ENCODE measurements at places on chromosomes 7 and 10.

DNA sequence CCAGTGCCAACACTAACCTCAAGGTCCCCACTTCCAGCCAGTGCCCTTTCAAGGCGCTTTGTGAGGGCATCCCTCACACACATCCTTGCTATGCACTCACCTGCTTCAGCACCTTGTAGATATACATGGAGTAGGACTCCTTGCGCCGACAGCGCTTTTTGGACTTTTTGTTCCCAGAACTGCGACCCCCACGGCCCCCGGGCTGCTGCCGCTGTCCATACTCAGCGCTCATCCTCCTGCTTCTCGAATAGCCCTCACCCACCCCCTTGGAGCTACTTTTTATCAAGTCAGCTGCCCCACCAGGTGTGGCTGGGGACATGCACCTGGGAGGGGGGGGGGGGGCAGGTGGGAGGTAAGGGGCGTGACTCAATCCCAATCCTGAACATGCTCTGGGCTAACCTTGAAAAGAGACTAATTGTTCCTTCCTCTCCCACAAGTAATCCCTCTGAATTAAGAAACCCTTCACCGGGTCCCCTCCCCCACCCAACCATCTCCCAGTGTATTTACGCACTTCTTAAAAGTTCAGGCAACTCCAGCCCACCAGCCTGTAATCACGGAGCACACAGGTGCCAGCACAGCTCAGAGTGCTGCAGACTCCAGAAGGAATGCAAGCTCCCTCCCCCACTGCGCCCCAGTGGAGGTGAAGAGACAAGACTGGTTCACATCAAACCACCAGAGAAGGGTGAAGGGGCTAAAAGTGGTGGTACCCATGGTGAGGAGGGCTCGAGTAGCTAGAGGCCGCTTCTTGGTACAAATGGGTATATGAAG lies at the start of gene H2BK1:
TSS of gene H2BK1 (minus strand) at position 402 of the 768 bp plus-strand sequence. CDS start at position 232, 170 bp downstream.
- DNase-seq: no peak

DNA sequence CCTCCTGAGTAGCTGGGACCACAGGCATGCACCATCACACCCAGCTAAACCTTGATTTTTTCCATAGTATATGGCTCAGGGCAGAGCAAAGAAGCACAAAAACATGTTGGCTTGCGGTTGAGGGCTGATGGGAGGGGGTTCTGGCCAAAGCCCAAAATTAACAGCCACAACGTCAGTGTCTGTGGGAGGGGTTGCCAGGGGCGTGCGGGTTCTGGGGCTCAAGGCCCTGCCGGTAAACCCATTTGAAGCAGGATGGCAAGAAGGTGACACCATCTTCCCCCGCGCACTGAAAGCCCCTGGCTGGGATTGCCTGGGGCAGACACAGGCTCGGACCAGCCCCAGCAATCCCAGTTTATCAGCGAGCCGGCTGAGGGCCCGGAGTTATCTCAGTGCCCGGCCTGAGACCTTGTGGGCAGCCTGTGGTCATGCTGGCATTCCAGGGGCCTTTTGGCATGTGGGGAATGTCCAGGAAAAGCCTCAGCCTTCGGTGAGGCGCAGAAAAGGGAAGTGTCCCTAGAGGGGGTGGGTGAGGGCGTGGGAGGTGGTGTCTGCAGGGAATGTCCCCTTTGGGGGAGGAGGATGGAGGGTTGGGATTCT lies 167.7 kb upstream of the TNRC18 start:
- no peak for DNase-seq

DNA sequence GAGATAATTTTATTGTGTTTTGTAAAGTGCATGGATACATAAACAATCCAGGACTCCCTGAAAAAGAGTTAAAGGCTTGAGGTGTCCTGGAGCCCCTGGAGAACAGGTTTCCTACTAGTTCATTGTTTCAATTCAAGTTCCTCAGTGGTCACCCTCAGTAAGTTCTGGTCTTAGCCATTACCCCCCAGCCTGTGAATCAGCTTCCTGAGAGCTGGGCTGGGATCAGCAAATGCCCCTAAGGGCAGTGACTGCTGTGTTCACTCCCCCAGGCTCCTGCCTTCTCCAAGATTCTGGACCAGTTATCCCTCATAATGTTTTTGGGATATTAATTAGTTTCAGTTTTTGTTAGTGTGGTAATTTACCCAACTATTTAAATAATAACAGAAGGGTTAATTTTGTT lies 151.6 kb upstream of the PRSS58 start:
- DNase-seq: no peak

DNA sequence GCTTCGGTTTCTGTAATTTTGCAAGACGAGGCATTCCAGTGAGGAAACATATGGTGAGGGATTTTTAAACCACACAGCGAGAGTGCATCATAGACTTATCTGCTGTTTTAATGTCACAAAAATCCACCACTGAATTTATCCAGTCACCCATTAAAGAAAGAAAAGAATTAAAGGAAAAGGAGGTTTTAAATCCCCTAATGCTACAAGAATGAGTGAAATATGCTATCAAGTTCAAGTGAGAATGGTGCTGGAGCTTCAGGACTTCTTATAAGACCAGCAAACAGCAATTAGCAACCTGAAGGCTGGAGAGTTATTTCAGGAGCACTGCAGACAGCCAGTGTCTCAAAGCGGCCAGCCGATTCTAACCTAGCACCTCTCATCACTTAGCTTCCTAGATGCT lies 439.1 kb upstream of the MGMT start:
- no peak for DNase-seq

- no peak for DNase-seq
Measured at GRCh38 chr7:28036696-28037095, 143.9 kb downstream of the JAZF1 start.

- no peak for DNase-seq
Measured at GRCh38 chr7:156780724-156781455, 112.1 kb downstream of the LMBR1 start.

DNA sequence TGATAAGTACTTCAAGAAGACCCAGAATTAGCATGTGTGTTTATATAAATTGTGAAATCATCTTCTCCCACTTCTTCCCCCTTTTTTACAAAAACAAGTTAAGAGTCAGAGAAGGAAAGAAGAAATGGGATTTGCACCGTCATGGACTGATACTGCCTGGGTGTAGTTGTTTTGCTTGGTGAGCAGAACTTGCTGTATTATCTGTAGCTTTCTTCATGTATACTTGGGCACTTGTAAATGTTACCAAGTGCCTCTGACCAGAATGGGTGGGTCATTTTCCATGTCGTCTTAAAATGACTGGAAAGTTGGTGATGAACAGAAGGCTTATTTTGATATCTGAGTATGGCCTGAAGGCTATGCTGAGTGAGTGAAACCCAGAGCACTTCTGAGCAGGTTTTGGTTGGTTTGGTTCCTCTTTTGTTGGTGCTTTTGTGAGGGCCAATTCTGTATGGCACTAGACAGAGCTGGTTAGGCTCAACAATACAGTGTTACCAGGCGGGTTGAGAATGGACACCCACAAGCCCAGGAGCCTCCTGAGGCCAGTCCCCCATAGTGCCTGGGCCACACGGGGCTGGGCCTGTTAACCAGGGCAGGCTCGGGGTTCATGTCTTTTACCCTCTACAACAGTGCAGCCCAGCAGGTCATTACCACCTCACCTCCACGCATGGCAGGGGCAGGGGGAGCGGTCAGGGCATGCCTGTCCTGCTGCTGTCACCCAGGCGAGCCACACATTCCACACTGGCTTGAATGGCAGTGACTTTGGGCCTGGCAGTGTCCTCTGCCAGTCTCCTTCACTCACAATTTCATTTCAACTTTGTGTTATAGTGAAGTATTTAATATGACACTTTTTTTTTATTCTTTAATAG lies 115.1 kb downstream of the CCNY start:
- DNase-seq: no peak

DNA sequence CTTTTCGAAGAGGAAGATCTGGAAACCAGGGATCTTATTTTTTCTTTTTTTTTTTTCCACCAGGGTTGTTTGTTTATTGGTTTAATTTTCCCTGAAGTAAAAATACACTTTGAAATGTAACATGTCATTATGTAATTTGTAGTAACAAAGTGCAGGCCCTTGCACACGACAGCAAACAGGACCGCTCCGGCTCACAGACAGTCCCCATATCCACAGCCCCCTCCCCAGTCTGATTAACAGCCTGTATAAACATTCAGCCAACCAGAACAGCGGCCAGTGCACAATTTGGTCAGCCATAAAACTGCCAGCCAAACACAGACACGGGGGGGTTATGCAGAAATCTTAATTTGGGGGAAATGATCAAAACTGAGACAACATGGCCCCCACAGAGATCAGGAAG lies 431.6 kb upstream of the NPVF start:
- DNase-seq: no peak

DNA sequence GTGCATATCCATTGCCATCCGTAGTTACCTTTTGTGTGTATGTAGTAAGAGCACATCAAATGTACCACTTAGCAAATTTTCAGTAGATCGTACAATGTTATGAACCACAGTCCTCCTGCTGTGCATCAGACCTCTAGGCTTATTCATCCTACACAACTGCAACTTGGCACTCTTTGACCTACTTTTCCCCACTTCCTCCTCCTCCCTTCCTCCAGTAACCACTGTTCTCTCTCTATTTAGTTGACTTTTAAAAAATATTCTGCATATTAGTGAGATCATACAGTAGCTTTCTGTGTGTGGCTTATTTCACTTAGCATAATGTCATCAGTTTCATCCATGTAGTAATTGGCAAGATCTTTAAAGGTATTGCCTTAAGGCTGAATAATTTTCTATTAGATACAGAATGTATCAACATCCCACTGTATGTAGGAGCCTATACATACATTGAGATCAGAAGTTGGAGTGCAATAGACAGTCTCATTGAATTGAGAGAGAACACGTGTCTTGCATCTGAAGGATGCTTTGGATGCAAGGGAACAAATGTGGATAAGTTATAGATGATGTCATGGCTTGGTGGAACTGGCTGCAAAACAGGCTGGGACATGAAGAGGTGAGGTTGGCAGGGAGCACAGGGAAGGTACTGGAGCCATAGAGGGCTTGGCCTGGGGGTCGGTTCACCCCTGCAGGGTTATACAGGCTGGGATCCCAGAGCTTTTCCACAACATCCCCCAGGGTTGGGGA lies 83.0 kb upstream of the FAM180A start:
- DNase-seq: no peak

DNA sequence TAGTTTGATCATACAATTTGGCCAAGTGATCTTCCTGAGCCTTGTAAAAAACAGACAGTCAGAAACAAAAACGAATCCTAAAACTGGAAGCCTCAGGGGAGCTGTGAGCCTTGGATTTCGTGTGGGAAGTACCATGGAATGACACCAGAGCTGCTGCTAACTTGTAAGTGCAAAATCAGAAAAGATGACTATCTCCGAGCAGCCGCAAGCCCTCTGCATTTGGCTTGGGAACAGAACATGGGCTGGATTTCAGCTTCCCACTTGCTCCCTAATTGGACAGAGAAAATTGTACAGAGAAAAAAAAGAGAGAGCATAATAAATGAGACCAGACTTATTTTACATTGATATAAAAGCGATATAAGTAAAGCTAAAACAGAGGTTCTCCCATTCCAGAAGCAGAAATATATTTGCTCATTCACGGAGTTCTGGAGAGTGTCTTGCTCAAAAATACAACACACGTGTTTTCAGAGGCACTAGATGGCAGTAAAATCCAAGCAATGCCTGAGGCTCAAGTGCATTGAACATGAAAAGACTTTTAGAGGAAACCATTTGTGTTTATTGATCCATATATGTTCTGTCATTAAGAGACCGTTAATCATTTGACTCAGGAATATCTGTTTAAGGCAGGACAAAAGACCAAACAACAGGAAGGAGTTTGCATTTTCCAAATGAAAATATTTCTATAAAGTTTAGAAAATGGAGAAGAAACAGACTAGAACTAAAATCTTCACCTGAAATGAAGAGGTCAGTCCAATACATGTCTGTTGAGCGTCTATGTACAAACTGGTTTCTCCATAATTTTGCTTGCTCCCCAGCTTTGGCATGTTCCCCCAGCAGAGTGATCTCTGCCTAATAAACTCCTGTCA lies 78.3 kb upstream of the SLC26A5 start:
- DNase-seq: no peak

DNA sequence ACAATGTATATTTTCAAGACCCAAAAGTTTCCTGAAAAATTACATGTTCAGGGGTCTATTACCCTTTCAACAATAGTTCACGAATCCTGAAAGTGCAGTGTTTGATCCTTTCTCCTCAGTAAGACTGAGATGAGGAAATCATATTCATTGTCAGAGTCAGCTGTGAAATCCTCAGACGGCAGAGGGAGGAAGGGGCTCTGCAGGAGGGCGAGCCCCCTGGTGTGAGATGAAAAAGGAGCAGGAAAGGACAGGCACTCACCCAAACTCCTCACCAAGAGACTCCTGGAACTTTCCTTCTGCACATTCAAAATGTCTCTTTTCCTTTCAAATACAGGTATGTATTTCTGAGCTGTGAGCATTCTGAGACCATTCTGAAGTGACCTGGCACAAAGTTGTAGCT lies 150.3 kb upstream of the HABP2 start:
- no peak for DNase-seq

DNA sequence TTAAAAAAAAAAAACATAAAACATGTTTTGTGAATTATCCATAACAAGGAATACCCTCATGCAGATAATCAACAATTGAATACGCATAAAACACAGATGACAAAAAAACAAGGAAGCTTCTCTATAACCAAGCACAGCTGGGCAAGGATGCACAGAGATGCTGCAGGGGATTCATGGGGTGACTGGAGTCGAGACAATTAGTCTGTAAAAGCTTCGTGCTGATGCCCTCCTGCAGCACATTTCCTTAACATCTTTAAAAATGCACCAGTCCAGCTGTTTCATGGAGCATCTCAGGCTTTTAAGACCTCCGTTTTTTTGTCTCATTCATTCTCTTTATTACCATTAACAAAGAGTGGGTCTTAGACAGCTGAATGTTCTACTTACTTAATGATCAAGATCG lies 794.0 kb upstream of the C7orf33 start:
- no peak for DNase-seq

- no peak for DNase-seq
Measured at GRCh38 chr10:65377687-65378086, 1548.1 kb upstream of the LRRTM3 start.

DNA sequence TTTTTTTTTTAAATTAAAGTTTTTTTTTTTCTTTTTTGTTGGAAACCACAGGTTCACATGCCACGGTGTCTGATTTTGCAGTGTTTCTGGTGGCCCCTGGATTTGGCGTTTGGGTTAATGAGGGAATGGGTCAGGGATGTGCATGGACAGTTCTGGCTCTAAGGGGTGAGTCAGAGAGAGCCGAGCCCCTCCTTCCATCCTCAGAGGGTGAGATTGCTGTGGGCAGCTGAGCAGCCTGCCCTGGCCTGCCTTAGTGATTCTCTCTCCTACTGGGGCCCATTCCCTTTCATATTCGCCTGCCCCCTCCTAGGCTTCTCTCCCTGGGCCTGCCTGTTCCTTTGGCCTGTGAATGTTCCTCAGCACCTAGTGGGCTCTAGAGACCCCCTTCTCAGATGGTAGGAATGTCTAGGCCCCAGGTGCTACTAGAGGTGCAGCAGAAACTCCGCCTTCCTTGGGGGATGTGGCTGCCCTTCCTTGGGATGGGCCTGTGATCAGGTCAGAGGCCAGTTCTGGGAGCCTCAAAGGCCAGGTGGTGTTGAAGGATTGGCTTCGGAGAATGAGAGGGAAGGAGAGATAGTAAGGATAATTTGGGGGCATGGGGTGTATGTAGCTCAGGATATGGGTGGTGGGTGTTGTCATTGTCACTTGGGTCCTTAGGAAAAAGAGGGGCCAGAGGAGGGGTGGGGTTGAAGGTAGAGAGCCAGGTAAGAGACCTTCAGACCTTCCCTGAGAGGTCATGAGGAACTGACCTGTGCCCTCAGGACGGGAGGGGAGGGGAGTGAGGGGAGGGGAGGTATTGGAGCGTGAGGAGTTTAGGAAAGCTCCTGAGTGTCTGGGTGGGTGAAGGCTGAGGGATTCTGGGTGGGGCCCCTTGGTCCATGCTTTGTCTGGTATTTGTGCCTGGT lies 19.8 kb downstream of the TSPAN14 start:
- no peak for DNase-seq

- DNase-seq: no peak
Measured at GRCh38 chr7:44980393-44981034, 1.7 kb upstream of the MYO1G start.

All from progenitor cell of endocrine pancreas (in vitro differentiated cells).